ENCODE measurements at places on chromosomes 13 and 19. TPM values are rescaled to one million over a fixed set of nuclear protein-coding genes. Genes with fewer than 3 reads are reported as not detected.

RNF17 gene
- not detected for total RNA-seq

XPO4 gene
- total RNA-seq, result 14.8 TPM

LRRC8E gene
- 9.0 TPM for total RNA-seq

ZNF66 gene
- 5.4 TPM for total RNA-seq

CGB5 gene
- not detected for total RNA-seq

ZNF17 gene
- total RNA-seq, result 2.6 TPM

TUBA3C gene
- total RNA-seq, result not detected

KANK3 gene
- total RNA-seq, result 4.6 TPM

LRP3 gene
- total RNA-seq, result 17.4 TPM

ZNF155 gene
- 2.8 TPM for total RNA-seq

MCF2L gene
- not detected for total RNA-seq

GEMIN7 gene
- total RNA-seq, result 26.5 TPM

ALKBH6 gene
- 48.2 TPM for total RNA-seq

ZNF560 gene
- not detected for total RNA-seq

ZNF358 gene
- 30.2 TPM for total RNA-seq

ZNF439 gene
- total RNA-seq, result 0.92 TPM

KCNRG gene
- total RNA-seq, result 0.28 TPM

IRGC gene
- not detected for total RNA-seq

ZNF154 gene
- total RNA-seq, result 0.28 TPM

DAPK3 gene
- total RNA-seq, result 63.6 TPM

KIR2DL4 gene
- total RNA-seq, result not detected

IRS2 gene
- 9.6 TPM for total RNA-seq

ZNF100 gene
- total RNA-seq, result 3.0 TPM

MYH14 gene
- 43.9 TPM for total RNA-seq

ZNF428 gene
- total RNA-seq, result 21.7 TPM

CEACAM20 gene
- total RNA-seq, result not detected

CDX2 gene
- total RNA-seq, result not detected

NRTN gene
- not detected for total RNA-seq

SLC15A1 gene
- 0.33 TPM for total RNA-seq

PDE4A gene
- 0.71 TPM for total RNA-seq

KBTBD6 gene
- total RNA-seq, result 8.9 TPM

SIGLEC6 gene
- total RNA-seq, result not detected

CRX gene
- not detected for total RNA-seq

CGB2 gene
- 0.49 TPM for total RNA-seq

SHISA7 gene
- not detected for total RNA-seq

CALR3 gene
- 0.78 TPM for total RNA-seq

OR7C1 gene
- not detected for total RNA-seq

RFPL4AL1 gene
- not detected for total RNA-seq

S1PR5 gene
- 3.3 TPM for total RNA-seq

LAIR2 gene
- total RNA-seq, result not detected

KCTD15 gene
- 79.9 TPM for total RNA-seq

ALKBH7 gene
- total RNA-seq, result 64.3 TPM

ZNF296 gene
- 0.98 TPM for total RNA-seq

GPR12 gene
- total RNA-seq, result not detected

SPIB gene
- not detected for total RNA-seq

ZNF491 gene
- total RNA-seq, result 0.35 TPM

ZNF99 gene
- total RNA-seq, result not detected

TMPRSS9 gene
- 0.05 TPM for total RNA-seq

ADAMTS10 gene
- 0.21 TPM for total RNA-seq

ZNF284 gene
- total RNA-seq, result 1.7 TPM

MED16 gene
- total RNA-seq, result 48.6 TPM

TMEM238 gene
- 11.8 TPM for total RNA-seq

All from airway epithelial cell (primary cell).